ENCODE measurements at places on chromosomes 5 and 9. TPM values are rescaled to one million over a fixed set of nuclear protein-coding genes. Genes with fewer than 3 reads are reported as not detected.

Gene PCDHGA10
- 0.58 TPM for total RNA-seq

GRCh38 chr9:135342206-135343130 lies 137.1 kb upstream of the PPP1R26 start:
- DNase-seq, result no peak

DNA sequence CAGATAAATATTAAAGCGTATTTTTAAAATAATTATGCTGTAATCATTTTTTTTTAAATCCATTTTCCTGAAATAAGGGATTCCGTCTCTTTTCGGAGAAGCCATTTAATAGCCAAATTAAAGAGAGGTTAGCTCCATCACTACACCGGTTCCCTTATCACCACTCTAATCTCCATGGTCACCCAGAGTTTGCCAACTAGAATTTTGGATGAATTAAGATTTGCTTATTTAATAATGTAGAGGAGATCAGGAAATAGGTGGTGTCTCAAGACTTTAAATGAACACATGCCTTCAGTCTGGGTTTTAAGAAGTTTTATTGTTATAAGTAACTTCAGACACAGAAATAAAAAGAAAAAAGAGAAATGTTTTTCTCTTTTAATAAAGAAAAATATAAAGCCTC lies 151.7 kb downstream of the TTC39B start:
- DNase-seq, result no peak

- DNase-seq, result no peak
These were observed 163.9 kb upstream of the DMRT1 start for GRCh38 chr9:677461-678097.

GRCh38 chr9:112784020-112784785 lies 33.6 kb downstream of the SNX30 start:
- peak; percentile 19 for DNase-seq

Gene PCA3
- not detected for total RNA-seq

Gene CYLC2
- total RNA-seq, result not detected

GRCh38 chr5:100913298-100913697 lies 10.2 kb upstream of the ST8SIA4 start:
- no peak for DNase-seq

DNA sequence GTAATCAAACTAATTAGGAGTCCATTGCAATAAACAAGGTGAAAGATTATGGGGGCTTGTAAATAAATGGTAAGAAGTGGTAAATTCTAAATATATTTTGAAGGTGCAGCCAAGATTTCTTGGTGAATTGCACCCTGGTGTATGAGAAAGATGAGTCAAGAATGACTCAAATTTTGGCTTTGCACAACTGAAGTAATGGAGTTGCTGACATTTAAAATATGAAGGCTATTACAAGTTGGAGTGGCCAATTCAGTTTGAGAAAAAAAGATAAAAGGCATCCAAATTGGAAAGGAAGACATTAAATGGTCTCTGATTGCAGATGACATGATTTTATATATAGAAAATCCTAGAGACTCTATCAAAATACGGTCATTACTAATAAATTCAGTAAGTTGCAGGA lies 2330.6 kb downstream of the MAT2B start:
- DNase-seq, result no peak

Gene NR2F1-AS1
- total RNA-seq, result 1.2 TPM

GRCh38 chr9:123454361-123454760 lies 98.4 kb downstream of the CRB2 start:
- DNase-seq, result no peak
